Activated T-cell treated with anti-CD3 and anti-CD28 coated beads, Interleukin-2, amount 50 U/mL, for 72 hours (primary cell): ENCODE measurements at places on chromosomes 13 and 19. TPM values are rescaled to one million over a fixed set of nuclear protein-coding genes. Genes with fewer than 3 reads are reported as not detected.

PSG5 gene
- total RNA-seq, result not detected

DLL3 gene
- total RNA-seq, result 1.1 TPM

DNA sequence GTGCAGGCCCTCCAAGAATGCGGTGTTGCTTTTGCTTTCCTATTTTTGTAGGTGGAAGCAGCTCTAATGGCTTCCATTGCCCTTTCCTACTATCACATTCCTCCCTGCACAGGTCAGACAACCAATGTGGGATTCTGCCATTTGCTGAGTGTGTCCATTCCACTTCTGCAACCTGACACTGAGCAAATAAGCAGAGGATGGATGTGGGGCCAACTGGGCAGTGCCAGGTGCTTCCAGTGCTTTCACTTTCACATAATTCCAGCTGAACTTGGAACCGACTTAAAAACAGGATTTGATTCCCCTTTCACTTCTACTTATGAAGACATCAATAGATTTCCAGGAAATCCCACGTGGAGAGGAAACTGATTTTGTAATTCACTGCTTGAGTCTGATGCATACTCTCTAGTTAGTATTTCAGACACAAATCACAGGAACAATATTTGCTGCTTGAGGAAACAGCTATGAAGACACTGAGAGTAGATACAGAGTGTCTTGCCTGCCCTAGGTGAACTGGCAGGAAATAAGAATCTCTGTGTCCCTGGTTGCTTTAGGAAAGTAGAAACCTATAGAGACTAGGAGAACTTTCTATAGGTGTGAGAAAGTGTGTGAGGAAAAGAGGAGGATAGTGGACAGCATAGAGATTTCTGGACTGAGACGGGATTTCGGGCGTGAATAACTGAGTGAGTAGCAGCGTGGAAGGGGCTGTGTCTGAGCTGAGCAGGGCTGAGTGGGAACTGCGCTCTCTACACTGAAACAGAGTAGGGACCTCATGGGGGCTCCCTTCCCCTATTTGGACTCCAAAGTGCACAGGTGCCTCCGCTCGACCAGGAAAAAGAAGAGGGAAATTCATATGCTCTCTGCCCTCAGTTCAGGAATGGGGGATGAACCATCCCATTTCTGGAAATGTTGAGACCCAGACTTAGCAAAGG, 22.5 kb downstream of the LGALS16 start:
- no peaks in the 10 kb centered on the region for H3K36me3 ChIP-seq
- no peaks in the 10 kb centered on the region for H3K27me3 ChIP-seq
- H3K4me1 ChIP-seq, result peaks cover 51% of the 10 kb centered on the region
- DNase-seq, result no peak
- H3K27ac ChIP-seq, result peak overlapping the region; percentile 98

GRCh38 chr13:41648314-41648935, 191.1 kb downstream of the RGCC start:
- H3K27me3 ChIP-seq, result no peaks in the 10 kb centered on the region
- no peak overlapping the region for H3K27ac ChIP-seq
- peaks cover 5% of the 10 kb centered on the region for H3K4me1 ChIP-seq
- no peak overlapping the region for H3K4me3 ChIP-seq
- H3K36me3 ChIP-seq, result no peaks in the 10 kb centered on the region

METTL21C gene
- total RNA-seq, result not detected

- H3K27ac ChIP-seq, result no peak overlapping the region
- H3K4me3 ChIP-seq, result no peak overlapping the region
- H3K36me3 ChIP-seq, result no peaks in the 10 kb centered on the region
- no peaks in the 10 kb centered on the region for H3K4me1 ChIP-seq
- H3K27me3 ChIP-seq, result peaks cover 15% of the 10 kb centered on the region
- DNase-seq, result no peak
These were observed 69.2 kb downstream of the TEX26 start for GRCh38 chr13:31001647-31002046.

GRCh38 chr19:40283414-40284250, 1.5 kb downstream of the AKT2 start:
- H3K4me3 ChIP-seq, result peak overlapping the region; percentile 98

DNA sequence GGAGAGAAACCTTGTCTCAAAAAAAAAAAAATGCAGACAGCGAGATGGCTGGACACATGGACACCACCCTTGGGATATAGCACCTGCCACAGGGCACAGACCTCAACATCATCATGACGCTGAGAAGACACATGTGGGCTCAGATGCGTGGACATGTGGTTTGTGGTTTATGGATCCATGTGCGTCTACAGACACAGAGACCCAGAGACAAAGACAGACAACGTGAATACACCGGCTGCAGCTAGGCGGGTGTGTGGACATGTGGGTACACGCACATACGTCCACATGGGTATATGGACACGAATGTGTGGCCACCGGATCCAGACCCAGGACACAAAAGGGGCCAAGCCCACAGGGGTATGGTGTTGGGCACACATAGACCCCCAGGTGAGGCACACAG, 1.3 kb downstream of the TNFSF14 start:
- H3K4me3 ChIP-seq, result peak overlapping the region; percentile 93
- peak overlapping the region; percentile 91 for H3K27ac ChIP-seq

DNA sequence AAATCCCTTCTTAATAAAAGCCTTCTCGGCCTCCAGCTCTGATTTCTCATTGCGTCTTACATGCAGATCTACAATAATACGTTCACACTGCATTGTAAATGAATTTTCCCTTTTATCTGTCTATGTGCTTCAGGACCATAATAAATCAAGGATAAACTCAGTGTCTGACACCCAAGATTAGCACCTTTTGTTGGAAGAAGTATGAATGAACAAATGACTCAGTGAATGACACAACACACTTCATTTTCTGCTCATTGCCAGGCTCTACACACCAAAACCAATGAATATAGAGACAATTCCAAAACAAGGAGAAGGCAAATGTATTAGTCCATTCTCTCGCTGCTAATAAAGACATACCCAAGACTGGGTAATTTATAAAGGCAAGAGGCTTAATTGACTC, 1224.4 kb downstream of the EFNB2 start:
- H3K27ac ChIP-seq, result no peak overlapping the region
- no peaks in the 10 kb centered on the region for H3K36me3 ChIP-seq
- H3K4me3 ChIP-seq, result no peak overlapping the region

- H3K27ac ChIP-seq, result no peak overlapping the region
- DNase-seq, result no peak
- H3K4me3 ChIP-seq, result no peak overlapping the region
- peaks cover 10% of the 10 kb centered on the region for H3K27me3 ChIP-seq
These were observed 20.1 kb downstream of the NOTCH3 start for GRCh38 chr19:15180451-15181390.

TNFRSF19 gene
- total RNA-seq, result not detected

ZNF442 gene
- 2.0 TPM for total RNA-seq

DNA sequence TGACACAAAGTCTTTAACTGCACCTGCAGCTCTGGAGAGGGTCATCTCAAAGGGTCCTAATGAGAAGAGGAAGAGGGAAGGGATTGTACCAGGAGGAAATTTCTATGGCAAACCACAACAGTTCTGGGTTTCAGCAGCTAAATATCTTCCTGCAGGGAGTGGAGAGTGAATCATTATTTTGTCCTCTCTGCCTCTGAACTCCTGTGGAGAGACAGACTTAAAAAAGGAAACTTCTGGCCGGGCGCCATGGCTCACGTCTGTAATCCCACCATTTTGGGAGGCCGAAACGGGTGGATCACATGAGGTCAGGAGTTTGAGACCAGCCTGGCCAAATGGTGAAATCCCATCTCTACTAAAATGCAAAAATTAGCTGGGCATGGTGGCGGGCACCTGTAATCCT, 16.9 kb upstream of the C1QTNF9 start:
- H3K4me1 ChIP-seq, result no peaks in the 10 kb centered on the region
- no peak overlapping the region for H3K27ac ChIP-seq
- no peak overlapping the region for H3K4me3 ChIP-seq
- H3K27me3 ChIP-seq, result no peaks in the 10 kb centered on the region

GRCh38 chr19:39524495-39524894, 8.2 kb downstream of the EID2B start:
- no peak overlapping the region for H3K4me3 ChIP-seq
- H3K27ac ChIP-seq, result no peak overlapping the region
- no peaks in the 10 kb centered on the region for H3K36me3 ChIP-seq
- DNase-seq, result no peak
- no peaks in the 10 kb centered on the region for H3K27me3 ChIP-seq

- no peak for DNase-seq
- H3K4me1 ChIP-seq, result peaks cover 74% of the 10 kb centered on the region
- peaks cover 34% of the 10 kb centered on the region for H3K36me3 ChIP-seq
- no peak overlapping the region for H3K27ac ChIP-seq
- no peaks in the 10 kb centered on the region for H3K27me3 ChIP-seq
These were observed 58.4 kb downstream of the ELF1 start for GRCh38 chr13:40960716-40961115.

- H3K4me3 ChIP-seq, result no peak overlapping the region
- H3K27ac ChIP-seq, result no peak overlapping the region
- DNase-seq, result no peak
- peaks cover 35% of the 10 kb centered on the region for H3K4me1 ChIP-seq
- peaks cover 1% of the 10 kb centered on the region for H3K36me3 ChIP-seq
- H3K27me3 ChIP-seq, result no peaks in the 10 kb centered on the region
These were observed 9.7 kb downstream of the R3HDM4 start for GRCh38 chr19:903266-903797.

DNA sequence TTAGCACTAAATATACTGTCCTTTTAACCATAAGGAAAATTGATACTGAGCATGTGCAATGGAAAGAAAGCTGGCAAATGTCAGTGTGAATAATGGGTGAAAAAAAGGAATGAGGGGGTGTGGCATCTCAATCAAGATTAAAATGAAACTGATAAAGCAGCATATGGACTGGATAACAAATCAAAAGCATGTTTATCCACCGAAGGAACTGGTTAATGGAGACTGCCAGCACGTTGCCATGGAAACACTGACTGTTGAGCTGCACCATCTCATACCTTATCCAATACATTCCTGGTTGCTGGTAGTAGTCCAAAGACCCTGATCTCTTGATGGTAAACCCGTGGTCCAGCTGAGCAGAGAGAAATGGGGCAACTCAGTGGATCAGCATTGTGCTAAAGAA, 311.4 kb upstream of the MAB21L1 start:
- no peak for DNase-seq
- peaks cover 5% of the 10 kb centered on the region for H3K27me3 ChIP-seq
- H3K4me3 ChIP-seq, result no peak overlapping the region
- H3K4me1 ChIP-seq, result no peaks in the 10 kb centered on the region
- no peak overlapping the region for H3K27ac ChIP-seq

DNA sequence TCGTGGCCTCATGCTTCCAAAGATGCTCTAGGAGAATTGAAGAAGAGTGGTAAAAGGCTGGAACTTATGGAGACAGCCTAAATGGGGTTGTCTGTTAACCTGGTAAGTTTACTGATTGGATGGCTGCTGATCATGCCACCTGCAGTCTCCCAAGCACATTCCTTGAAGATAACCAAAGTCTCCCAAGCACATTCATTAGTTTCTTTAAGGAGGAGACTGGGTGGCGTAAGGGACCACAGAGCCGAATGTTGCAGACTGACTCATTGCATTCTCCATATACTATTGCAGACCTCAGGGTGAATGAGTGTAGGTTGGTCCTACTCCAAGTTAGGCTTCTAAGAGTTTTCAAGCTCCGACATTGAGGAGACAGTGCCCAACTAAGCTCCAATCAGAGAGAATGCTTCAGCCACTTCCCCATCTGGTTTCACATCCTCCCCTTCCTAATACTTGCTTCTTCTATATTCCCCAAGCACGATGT, at the start of gene IGFL3:
Gene IGFL3, minus strand, starts transcription at position 51 of the 478 bp plus-strand sequence. Its CDS starts 39 bp downstream, at position 12.
- H3K4me1 ChIP-seq, result no peaks in the 10 kb centered on the region
- no peak within 1 kb of the TSS for H3K27ac ChIP-seq
- DNase-seq, result no peak

CCDC8 gene
- not detected for total RNA-seq

RPL36 gene
- total RNA-seq, result 1,302 TPM

GRCh38 chr13:113143466-113144254, 14.8 kb upstream of the PROZ start:
- H3K4me3 ChIP-seq, result no peak overlapping the region
- DNase-seq, result no peak
- peaks cover 11% of the 10 kb centered on the region for H3K4me1 ChIP-seq
- H3K27ac ChIP-seq, result no peak overlapping the region
- peaks cover 7% of the 10 kb centered on the region for H3K36me3 ChIP-seq

GRCh38 chr13:50936679-50937078, 27.1 kb downstream of the RNASEH2B start:
- H3K27ac ChIP-seq, result peak overlapping the region; percentile 11
- peaks cover 12% of the 10 kb centered on the region for H3K36me3 ChIP-seq
- H3K4me1 ChIP-seq, result no peaks in the 10 kb centered on the region
- H3K4me3 ChIP-seq, result no peak overlapping the region

ZNF813 gene
- 8.2 TPM for total RNA-seq

- no peak for DNase-seq
- H3K4me3 ChIP-seq, result no peak overlapping the region
- no peaks in the 10 kb centered on the region for H3K36me3 ChIP-seq
- no peak overlapping the region for H3K27ac ChIP-seq
These were observed 7.4 kb downstream of the CKM start for GRCh38 chr19:45315304-45315703.

GRCh38 chr13:31073859-31074718, 87.6 kb downstream of the HSPH1 start:
- peaks cover 12% of the 10 kb centered on the region for H3K27me3 ChIP-seq
- H3K4me3 ChIP-seq, result peak overlapping the region; percentile 60
- H3K4me1 ChIP-seq, result peaks cover 14% of the 10 kb centered on the region
